Activated CD4-positive, alpha-beta T cell treated with anti-CD3 and anti-CD28 coated beads for 48 hours (primary cell): ENCODE measurements at places on chromosomes 11 and 22.

GRCh38 chr11:60396799-60397198, 540 bp downstream of the MS4A14 start:
- no peak for DNase-seq

GRCh38 chr11:88117281-88117858, 57.9 kb downstream of the RAB38 start:
- no peak for DNase-seq

DNA sequence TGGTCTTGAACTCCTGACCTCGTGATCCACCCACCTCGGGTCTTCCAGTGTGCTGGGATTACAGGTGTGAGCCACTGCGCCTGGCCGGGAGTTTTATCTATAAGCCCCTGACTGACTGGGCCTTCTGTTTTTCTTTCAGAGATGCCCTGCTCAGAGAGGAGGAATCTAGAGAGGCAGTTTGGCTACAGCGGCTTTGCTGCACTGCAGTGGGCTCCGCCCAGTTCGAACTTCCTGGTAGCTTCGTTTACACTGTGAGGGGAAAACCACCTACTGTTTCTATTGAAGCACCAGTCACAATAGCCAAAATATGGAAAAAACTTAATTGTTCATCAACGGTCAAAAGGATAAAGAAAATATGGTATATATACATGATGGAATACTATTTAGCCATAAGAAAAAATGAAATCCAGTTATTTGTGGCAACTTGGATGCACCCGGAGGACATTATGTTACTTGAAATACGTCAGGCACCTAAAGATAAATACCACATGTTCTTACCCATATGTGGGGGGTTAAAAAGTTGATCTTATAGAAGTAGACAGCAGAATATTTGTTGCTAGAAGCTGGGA, 31.9 kb upstream of the FAM181B start:
- peak; percentile 16 for DNase-seq

DNA sequence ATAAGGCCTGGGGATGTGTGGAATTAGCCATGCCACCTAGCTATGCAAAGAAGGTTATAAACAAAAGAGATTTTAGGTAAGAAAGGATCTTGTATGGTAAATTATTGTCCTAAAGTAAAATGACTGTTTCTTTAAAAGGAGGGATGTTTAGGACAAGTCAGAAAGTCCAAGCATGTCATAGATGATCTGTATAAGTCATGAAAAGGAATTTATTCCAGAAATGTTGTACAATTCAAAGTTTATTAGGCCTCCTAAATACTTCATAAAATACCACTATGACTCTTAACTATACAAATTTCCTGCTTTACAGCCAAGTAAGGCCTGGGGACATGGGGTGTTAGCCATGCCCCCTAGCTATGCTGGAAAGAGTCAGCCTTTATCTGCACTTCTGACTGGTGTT, 22.7 kb downstream of the OR5A2 start:
- DNase-seq: no peak

DNA sequence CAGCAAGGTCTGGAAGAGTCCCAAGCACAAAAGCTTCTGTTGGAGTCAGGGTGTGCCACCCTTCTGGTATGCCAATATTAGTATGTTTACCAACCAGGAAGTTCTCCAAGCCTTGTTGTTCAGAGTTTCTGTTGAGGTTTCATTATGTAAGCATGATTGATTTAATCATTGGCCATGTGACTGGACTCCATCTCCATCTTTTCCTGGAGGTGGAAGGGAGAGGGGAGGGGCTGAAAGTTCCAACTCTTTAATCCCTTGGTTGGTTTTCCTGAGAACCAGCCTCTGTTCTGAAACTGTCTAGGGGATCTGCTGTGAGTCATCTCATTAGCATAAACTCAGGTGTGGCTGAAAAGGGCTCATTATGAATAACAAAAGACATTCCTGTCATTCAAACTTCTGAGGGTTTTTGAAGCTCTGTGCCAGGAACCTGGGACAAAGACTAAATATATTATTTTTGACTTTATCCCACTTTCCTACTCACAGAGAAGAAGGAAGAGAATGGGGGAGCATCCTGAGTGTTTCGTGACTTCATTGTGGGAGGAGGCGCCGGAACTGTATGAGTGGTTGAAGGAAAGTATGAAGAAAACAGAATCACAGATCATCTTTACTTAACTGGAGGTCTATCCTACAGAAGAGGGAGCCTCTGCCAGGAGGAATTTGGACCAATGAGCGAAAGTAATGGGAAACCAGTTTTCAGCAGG, 138.2 kb downstream of the NECTIN1 start:
- no peak for DNase-seq

GRCh38 chr11:74701351-74701750, 29.9 kb downstream of the CHRDL2 start:
- peak; percentile 18 for DNase-seq

GRCh38 chr11:61961570-61962212, 5.7 kb downstream of the FTH1 start:
- no peak for DNase-seq

DNA sequence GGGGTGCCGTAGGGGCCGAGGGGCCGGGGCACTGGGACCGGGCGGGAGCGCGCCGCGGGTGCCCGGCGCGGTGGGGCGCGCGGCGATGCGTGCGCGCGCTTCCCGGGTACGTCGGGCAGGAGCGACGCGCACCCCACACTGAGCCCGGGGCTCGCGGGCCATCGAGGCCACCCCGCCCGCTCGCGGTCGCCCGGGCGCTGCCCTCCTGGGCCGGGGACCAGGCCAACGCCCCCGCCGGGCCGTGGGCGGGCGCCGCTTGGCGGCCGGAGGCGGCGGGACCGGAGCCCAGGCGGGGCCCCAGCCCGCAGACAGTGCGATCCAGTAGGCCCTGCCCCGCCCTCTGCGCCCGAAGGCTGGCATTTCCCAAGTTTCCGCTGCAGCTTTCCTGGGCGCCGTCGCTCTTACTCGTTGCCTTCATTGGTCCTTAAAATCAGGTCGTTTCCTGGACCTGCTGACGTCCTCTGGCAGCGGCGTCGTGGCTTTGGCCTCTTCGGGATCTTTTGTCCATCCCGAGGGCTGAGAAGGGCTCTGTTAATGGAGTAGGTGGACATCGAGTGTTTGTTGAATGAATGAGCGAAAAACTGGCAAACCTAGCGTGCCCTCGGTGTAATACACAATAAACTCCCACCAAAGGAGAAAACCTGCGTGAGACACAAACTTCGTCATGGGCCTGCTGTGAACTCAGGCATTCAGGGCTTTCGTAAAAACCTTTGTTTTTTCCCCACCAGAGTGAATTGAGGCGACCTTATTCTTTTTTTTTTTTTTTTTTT, 638 bp downstream of the PARVA start:
- DNase-seq: no peak

DNA sequence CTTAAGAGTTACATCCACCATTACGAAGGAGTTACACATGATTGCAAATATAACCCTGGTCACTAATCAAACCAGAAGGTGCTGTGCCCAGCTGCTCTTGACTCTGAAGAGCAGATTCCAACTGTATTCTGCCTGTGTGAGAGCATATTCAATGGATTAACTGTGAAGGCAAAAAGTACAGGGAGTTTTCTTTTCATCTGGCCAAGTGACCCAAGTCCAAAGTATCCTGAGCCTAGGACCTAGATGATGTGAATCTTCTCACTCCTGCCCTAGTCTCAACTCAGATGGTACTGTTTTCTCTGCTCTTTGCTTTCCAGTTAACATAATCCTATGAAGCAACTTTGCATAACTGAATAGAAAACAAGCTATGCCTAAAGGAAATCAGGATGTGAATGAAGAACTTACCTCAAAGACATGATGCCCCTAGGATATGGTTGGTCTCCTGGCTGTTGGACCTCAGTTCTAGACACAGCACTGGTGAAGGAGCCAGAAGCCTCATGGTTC, 105.9 kb downstream of the C11orf58 start:
- no peak for DNase-seq

DNA sequence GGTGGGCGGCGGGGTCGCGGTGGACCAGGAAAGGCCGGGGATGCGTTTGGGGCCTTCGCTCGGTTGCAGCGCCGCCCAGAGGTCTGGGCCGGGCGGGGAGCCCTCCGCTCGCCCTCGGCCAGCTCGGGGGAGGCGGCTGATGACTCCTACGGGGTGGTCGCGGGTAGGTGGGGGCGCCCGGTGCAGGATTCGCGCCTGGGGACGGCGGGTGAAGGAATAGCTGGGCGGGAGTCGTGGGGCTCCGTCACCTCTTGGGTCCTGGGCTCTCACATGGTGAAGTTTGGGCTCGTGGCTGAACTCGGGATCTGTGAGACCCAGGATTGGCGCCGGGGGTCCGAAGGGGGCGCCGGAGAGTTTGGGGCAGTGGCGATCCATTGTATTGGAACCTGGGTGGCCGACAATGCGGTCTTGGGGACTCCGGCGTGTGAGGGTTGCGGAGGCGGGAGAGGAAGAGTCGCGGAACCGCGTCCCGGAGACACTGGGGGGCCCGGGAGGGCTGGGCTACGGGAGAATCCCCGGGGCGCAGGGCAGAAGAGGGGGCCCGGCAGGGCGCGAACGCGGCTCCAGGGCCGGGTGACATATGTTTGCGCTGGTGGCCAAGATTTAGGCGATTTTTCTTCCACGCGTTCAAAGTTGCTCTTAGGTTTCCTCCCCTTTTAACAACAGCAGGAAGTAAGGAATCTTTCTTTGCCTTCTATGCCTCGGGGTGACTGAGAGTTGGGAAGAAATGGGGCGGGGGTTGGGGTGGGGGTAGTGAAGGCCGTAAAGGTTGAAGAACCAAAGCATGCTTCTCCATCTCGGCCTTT, 935 bp downstream of the QSER1 start:
- DNase-seq: peak; percentile 66

DNA sequence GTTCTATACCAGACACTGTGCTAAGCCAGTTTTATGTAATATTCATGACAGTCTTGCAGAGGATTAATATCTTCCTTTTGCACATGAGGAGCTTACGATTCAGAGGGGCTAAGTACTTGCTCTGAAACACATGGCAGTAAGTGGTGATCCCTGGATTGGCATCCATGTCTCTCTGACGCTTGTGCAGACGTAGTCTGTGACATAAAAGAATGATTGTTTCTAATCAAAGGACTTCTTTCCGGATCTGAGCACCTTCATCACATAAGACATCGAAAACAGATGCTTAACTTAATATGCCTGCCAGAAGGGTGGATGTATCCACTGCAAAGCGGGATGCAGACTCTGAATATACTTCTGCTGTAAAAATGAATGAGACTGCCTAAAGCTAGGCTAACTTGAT, 74.8 kb downstream of the ARHGAP42 start:
- DNase-seq: no peak

GRCh38 chr11:104819107-104819506, 79.2 kb downstream of the CASP12 start:
- no peak for DNase-seq

- DNase-seq: no peak
These were observed 75.7 kb upstream of the E2F8 start for GRCh38 chr11:19316434-19316833.
